Activated CD8-positive, alpha-beta memory T cell treated with anti-CD3 and anti-CD28 coated beads for 4 hours (primary cell): ENCODE measurements at places on chromosomes 3 and 15.

DNA sequence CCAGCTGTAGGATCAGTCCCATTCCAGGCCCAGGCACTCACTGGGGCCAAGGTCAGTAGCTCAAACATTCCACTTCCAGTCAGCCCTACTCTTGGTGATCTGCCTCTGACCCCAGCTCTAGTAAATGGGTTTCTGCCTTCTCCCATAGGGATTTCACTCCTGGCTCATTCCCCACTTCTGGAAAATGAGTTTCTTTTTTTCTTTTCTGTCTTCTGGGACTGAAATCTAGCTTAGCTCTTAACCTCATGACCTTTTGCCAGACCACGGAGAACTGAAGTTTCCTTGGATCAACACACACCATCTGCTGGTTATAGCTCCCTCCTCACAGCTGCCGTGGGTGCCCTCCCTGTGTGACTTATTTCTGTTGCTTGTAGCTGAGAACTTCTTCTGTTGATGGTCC lies 21.3 kb downstream of the MME start:
- no peak for DNase-seq

DNA sequence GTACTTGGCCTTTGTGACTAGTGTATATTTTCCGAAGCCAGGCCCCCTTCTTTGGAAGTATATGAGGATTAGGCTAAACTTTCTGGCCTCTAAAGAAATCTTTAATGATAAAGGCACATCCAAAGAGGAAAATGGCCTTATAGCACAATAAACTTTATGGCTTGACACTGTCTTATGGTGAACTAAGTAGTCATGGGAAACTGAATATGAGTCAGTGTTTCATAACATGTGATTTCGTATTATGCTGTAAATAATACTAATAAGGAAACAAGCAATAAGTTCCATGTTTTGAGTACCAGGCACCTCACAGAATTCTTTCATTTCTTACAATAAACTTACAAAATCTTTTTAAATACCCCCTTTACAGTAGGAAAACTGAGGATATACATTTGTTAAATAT lies 8.2 kb downstream of the ZPLD1 start:
- DNase-seq, result no peak

- no peak for DNase-seq
These were observed 911 bp downstream of the RFTN1 start for GRCh38 chr3:16512435-16513140.

DNA sequence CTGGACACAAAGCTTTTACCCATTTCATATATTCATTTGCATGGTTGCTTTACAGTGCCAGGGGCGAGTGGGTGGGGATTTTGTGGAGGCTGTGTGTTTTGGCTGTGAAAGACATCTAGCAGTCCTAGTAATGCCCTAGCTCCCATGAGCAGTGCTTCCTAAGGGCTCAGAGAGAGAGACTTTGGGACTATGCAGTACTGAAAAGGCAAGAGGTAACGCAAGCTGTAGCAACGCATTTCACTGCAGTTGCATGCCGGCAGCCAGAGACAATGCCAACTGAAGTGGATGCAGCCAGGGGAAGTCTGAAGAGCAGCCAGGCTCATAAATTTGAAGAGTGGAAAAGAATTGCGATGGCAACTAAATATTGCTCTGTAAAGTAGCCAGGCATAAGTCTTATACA lies 27.4 kb upstream of the ATP10A start:
- no peak for DNase-seq

DNA sequence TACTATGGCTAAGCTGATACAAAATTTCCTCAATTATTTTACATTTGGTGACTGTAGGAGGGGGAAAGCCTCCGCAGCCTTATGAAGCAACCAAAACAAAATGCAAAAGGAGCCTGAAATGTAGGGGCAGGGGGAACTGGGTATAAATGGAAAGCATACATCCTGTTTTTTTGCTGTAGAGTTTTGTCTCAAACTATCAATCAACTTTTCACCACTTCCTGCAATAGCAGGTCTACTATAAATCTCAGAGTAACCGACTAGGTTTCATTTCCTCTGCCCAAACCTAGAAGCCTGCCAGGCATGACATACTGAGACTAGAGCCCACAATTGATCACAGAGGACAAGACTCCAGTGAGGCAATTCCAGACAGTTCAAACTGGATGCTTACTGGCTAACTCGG lies 91.3 kb downstream of the SHQ1 start:
- DNase-seq, result no peak

- DNase-seq, result no peak
These were observed 41.8 kb upstream of the SETMAR start for GRCh38 chr3:4261406-4261805.

GRCh38 chr3:25592510-25592968 lies 72.2 kb downstream of the TOP2B start:
- DNase-seq, result no peak

DNA sequence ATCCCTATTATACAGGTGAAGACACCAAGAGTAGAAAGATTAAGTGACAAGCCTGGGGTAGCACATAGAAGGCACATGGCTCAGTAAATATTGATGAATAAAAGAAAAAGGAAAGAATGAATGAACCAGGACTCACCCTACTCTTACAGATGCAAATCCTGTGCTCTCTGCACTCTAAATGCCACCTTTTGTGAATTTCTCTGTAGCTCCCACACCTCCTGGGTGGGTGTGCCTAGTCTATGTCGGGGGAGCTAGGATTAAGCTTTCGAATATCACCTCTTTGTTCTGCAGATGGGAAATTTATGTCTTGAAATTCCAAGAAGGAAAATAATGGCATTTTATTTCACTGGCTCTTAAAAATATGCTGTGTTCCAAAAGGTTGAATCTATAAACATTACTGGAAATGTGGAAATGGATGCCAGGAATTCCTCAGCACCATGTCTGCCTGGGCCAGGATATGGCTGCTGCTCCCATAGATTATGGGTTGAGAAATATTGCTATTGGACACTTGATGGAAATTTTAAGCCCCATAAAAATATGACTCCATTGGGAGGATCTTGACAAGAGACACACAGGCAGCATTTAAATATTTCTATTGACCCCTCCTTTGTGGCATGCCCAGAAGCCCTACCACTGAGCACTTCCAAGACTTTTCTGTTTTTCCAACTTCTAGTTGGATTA lies 43.3 kb downstream of the CCNB2 start:
- no peak for DNase-seq

- no peak for DNase-seq
These were observed 3.9 kb upstream of the RNU6-1 start for GRCh38 chr15:67843571-67844387.

DNA sequence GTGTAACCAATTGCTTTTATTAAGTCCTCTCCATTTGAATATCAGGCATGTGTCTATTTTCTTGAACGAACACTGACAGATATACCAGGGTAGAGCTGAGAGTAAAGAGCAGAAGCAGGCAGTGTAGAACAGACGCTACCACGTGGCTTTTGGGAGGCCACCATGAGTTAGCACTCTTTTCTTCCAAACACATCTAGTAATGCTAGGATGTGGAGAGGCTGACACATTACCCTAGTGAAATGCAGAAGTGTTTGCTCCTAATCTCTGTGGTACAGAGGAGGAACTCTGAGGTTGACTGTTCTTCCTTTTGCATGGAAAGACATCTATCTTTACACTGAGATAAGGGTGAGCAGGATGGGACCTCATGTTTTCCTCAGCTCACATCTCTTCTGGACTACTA lies 216.3 kb downstream of the SATB1 start:
- DNase-seq, result no peak

- DNase-seq, result no peak
These were observed 6.3 kb downstream of the TBL1XR1 start for GRCh38 chr3:177190756-177191681.

- DNase-seq, result no peak
These were observed 15.1 kb downstream of the PPARG start for GRCh38 chr3:12303993-12304392.
